A673 (cell line): ENCODE measurements at places on chromosomes 7 and 10. TPM values are rescaled to one million over a fixed set of nuclear protein-coding genes. Genes with fewer than 3 reads are reported as not detected.

Gene PHF14
- total RNA-seq, result 75.4 and 79.5 TPM in 2 replicates

Gene NAPEPLD
- 11.8 and 14.8 TPM in 2 replicates for total RNA-seq

Gene GPR146
- total RNA-seq, result 0.95 and 2.4 TPM in 2 replicates

Gene PDCD4
- 17.3 and 23.7 TPM in 2 replicates for total RNA-seq

Gene CUZD1
- total RNA-seq, result 1.6 and 2.1 TPM in 2 replicates

Gene WIPF3
- total RNA-seq, result 0.17 and 0.21 TPM in 2 replicates

Gene ASZ1
- total RNA-seq, result not detected in 2 replicates

Gene ARHGAP19
- 59.0 and 66.2 TPM in 2 replicates for total RNA-seq

Gene NEUROG3
- total RNA-seq, result not detected in 2 replicates

Gene PRSS58
- total RNA-seq, result not detected in 2 replicates

Gene LRRC18
- not detected in 2 replicates for total RNA-seq

Gene LEP
- not detected in 2 replicates for total RNA-seq

Gene SPRN
- 0.13 TPM in 1 of 2 replicates, not detected in the other for total RNA-seq

Gene RBP4
- not detected in 2 replicates for total RNA-seq

Gene LIPK
- not detected in 2 replicates for total RNA-seq

Gene CHST15
- 1.7 and 2.7 TPM in 2 replicates for total RNA-seq

Gene AKR1C4
- not detected in 2 replicates for total RNA-seq

Gene FAM180A
- total RNA-seq, result not detected in 2 replicates

Gene MAD1L1
- total RNA-seq, result 46.7 and 54.3 TPM in 2 replicates

Gene PAX4
- not detected in 2 replicates for total RNA-seq

Gene UNC5B
- total RNA-seq, result 8.2 and 9.9 TPM in 2 replicates

Gene RINT1
- 32.3 and 34.9 TPM in 2 replicates for total RNA-seq

Gene TMEM72
- 0.80 and 1.4 TPM in 2 replicates for total RNA-seq

Gene TMEM213
- not detected in 2 replicates for total RNA-seq

Gene HMX2
- not detected in 2 replicates for total RNA-seq

Gene INTS1
- 129 and 141 TPM in 2 replicates for total RNA-seq

Gene SCART1
- 1.8 and 2.2 TPM in 2 replicates for total RNA-seq

Gene HK1
- total RNA-seq, result 106 and 107 TPM in 2 replicates

Gene CTAGE6
- total RNA-seq, result 0.17 TPM in 1 of 2 replicates, not detected in the other

Gene SPDYE18
- not detected in 2 replicates for total RNA-seq

Gene PFKP
- total RNA-seq, result 206 and 232 TPM in 2 replicates

Gene TBX20
- 1.8 TPM in 2 replicates for total RNA-seq

Gene UPK3BL2
- 4.3 and 7.3 TPM in 2 replicates for total RNA-seq

Gene THSD7A
- 0.55 and 0.64 TPM in 2 replicates for total RNA-seq

Gene ANKRD30A
- total RNA-seq, result not detected in 2 replicates

Gene MEIG1
- total RNA-seq, result 1.4 TPM in 1 of 2 replicates, not detected in the other

Gene ECHDC3
- 8.9 and 13.9 TPM in 2 replicates for total RNA-seq

Gene CCNY
- total RNA-seq, result 84.8 and 85.8 TPM in 2 replicates

Gene PHKG1
- 2.0 and 2.3 TPM in 2 replicates for total RNA-seq

Gene VPS37D
- 8.7 and 10.1 TPM in 2 replicates for total RNA-seq

Gene MMRN2
- 0.09 TPM in 1 of 2 replicates, not detected in the other for total RNA-seq

Gene PLXDC2
- total RNA-seq, result 69.6 and 74.8 TPM in 2 replicates

Gene CTAGE4
- total RNA-seq, result not detected in 2 replicates

Gene BMPER
- total RNA-seq, result 6.7 and 8.2 TPM in 2 replicates

Gene SUGCT
- 1.5 and 2.5 TPM in 2 replicates for total RNA-seq

Gene CUBN
- total RNA-seq, result 1.9 and 3.4 TPM in 2 replicates

Gene ARMS2
- total RNA-seq, result not detected in 2 replicates

Gene RET
- 68.0 and 70.1 TPM in 2 replicates for total RNA-seq
